ENCODE measurements at places on chromosomes 2 and 18.
A peak's percentile ranks its signal among the peaks of the same experiment; 100 is the strongest.

DNA sequence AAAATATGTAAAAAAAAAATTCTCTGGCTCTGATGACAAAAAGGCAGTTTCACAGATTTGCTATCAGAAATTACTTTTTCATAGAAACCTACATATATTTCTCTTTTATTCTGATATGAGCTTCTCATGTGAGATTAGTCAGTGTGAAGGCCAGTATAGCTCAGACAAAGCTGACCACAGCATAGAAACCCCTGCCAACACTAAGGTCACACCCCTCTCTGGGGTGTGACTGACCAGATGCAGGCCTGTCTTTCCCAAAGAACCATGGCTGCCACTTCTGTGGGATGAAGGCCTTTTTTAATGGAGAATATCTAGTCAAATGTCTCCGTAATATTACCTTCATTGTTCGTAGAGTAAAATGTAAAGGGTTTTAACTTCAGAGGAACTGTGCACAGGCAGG is 330.3 kb upstream of the KCNJ3 start:
- DNase-seq: no peak

DNA sequence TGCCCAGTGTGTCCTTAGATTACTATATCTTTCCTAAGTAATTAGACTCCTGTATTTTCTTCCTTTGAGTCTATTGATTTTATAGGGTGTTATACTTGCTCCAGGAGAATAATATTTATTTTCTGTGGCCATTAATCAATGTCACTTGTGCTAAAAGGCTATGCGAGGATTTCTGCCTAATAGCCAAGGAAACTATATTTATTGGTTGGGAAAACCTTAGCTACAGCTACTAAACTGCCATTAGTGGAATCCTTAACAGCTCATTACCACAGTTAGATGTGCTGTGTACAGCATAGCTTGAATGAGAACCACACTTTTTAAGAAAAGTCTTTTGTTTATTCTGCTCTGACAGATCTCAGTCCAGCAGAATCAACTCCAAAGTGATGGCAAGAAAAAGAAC is 537.3 kb downstream of the ERBB4 start:
- no peak for DNase-seq

- no peak for DNase-seq
Measured at GRCh38 chr2:38214209-38214717, 138.3 kb upstream of the CYP1B1 start.

- DNase-seq: peak; percentile 36
Measured at GRCh38 chr2:164574931-164575330, 46.4 kb downstream of the GRB14 start.

GRCh38 chr2:206799083-206799482 is 33.7 kb downstream of the FASTKD2 start:
- no peak for DNase-seq

DNA sequence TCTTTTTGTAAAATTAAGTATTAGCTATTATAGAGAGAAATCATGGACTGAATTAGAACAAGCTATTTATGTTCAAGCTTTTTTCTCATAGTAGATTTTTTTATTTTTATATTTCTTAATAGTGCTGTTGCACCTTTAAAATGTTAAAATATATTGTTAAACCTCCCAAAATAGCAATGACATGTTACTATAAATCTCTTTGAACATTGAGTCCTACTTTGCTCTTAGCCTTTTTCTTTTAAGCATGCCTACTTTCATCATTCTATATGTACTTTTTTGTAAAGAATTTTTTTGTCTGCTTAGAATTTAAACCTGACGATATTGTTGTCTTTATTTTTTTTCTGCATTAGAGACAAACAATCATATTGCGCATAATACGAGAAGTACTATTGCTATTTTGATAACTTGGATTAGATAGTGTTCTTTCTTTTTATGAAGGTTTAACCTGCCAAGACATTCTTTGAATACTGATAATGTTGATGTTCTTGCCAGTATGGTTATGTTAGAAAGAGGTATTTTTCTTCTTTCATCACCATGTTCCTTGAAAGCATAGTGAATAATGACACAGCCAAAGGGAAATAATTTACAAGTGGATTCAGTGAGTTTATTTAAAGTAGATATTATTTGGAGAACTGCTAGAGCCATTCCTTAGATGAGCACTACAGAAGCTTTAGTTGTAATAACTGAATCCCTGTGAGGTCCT is 40.6 kb downstream of the PMS1 start:
- no peak for DNase-seq

DNA sequence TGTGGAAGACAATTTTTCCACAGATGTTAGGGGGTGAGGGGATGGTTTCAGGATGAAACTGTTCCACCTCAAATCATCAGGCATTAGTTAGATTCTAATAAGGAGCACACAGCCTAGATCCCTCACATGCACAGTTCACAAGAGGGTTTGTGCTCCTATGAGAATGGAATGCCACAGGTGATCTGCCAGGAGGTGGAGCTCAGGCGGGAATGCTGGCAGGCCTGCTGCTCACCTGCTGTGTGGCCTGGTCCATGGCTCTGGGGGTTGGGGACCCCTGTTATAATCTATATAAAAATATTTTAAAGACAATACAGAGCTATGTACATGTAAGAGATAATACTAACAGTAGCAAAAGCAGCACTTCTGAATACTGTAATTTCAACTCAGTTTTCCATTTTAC is 19.2 kb downstream of the CWC22 start:
- no peak for DNase-seq

DNA sequence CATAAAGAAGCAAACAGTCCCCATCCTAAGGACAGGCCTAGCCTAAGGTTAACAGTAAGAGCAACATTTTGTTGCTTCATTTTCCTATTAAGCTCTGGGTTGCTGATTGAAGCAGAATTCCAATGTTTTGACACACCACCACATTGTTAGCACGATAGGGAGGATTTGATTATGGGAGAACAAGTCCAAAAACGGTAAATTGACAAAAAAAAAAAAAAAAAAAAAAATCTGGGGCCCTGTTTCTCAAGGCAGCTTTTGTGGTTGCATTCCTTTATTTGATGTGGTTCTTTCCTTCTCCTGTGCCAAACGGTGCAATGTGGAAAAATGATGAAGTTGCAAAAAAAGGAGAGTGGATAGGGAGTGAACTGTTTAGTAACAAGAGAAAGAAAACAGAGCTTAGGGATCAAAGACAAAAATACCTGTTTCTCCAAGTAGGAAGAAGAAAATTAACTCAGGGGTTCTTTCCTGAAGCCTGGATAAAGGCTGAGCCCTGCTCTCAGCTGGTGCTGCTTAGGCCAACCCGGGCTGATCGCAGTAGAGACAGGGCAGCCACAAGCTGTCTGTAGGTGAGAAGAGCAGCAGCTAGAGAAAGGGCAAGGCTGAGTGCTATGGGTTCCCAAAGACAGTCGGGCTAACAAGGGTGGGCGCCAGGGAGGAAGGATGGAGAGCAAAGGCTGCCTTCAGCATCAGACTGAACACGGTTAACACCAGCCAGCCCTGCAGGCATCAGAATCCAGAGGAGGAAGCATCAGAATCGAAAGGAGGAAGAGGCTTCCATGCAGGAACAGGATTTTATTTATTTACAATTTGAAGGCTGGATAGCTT is 167.8 kb upstream of the FOSL2 start:
- DNase-seq: no peak

- no peak for DNase-seq
Measured at GRCh38 chr2:216960671-216961268, 100.9 kb upstream of the TNP1 start.

DNA sequence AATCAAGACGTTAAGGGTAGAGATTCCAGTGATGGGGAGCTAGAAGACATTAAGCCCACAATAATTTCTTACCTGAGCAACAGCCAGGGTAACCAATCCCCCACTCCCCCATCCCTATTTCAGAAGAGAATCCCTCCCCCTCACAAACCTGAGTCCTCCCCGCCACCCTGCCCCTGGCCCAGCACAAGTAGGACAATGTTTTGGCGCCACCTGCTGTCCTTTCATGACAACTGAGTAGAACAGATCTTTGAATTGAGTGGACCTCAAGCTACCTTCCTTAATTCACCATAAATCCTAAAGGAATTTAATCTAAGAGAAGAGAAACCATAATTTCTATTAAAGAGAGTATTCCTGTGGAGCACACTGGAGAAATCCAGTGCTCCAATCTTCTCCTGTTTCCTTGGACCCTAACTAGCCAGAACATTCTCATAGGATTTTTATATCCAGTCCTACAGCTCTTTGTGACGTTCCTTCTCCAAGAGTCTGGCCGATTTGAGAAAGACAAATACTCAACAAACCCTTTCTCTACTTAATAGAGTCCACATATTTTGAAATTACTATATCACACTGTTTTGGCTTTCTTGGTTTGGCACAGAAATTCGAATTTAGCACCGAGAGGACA is 41.1 kb downstream of the NHEJ1 start:
- peak; percentile 45 for DNase-seq

All from endothelial cell of umbilical vein (primary cell).